ENCODE measurements at places on chromosomes 11 and 22.

GRCh38 chr11:111001081-111001430, 244.5 kb upstream of the POU2AF2 start:
- DNase-seq = no peak

- DNase-seq = no peak
Measured at GRCh38 chr11:28289444-28289843, 181.3 kb downstream of the METTL15 start.

GRCh38 chr11:85825616-85826015, 14.7 kb upstream of the SYTL2 start:
- no peak for DNase-seq

GRCh38 chr11:90171359-90171758, 36.9 kb downstream of the NAALAD2 start:
- DNase-seq = no peak

GRCh38 chr11:57474017-57474802, 13.9 kb downstream of the RTN4RL2 start:
- peak; percentile 36 for DNase-seq

DNA sequence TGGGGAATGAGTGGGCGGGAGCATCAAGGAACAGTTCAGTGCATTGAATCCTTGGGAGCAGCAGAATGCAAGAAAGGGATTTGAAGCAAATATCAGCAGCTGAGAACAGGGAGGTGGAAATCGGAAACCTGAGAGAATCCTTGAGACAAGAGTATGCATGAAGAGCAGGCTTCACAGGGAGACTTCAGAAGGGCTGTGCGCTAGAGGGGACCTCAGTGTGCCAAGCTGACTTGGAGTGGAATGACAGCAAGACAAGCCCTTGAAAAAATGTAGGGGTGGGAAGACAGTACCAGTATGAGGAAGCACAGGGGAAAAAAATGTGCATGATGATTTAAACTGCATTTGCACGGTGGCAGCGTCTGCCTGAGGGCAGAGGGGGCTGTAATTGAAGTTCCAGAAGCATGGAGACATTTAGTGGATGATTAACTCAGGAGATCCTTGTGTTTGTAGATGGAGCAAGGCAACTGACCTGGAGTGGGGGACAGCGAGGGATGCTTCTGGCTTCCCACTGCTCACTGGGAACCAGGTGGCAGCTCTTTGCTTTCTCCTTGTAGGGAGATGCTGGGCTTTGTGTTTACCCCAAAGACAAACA, 204.9 kb upstream of the PLET1 start:
- no peak for DNase-seq

GRCh38 chr11:77287136-77287535, 14.3 kb downstream of the GDPD4 start:
- no peak for DNase-seq

DNA sequence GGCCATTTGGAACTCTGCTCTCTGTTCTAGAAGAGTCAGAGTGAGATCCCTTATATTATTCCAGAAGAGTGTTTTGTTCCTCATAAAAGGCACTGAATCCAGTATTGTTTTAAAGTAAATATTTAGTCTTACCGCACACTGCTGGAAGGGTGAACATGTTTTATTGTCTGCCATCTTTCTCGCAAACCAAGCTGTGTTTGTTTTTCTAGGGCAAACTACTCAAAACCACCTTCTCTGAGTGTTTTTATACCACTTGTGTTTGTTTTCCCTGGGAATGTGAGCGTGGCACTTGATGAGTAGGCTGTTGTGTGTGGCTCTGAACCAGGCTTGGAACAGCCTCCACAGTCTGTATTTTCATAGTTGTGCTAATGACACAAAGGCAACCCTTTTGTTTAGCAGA, 89.8 kb downstream of the DBX1 start:
- DNase-seq = no peak

DNA sequence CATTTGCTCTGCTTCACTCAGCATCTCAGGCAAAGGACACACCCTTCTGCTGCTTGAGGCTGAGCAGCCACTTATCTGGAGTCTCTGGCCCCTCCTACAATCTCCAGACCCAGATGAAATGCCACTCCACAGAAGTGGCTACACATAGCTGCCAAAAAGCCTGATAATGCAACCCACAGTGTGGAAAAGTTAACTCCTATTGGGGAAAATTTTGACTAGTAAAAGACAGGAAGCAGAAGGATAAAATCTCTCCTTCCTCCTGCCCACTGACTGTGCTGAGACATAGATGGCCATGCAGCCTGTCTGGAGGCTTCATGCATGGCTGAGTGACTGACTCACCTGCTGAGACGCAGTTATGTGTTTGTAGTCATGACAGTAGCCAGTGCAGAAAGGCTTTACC, 92.3 kb upstream of the TEAD1 start:
- peak; percentile 75 for DNase-seq

DNA sequence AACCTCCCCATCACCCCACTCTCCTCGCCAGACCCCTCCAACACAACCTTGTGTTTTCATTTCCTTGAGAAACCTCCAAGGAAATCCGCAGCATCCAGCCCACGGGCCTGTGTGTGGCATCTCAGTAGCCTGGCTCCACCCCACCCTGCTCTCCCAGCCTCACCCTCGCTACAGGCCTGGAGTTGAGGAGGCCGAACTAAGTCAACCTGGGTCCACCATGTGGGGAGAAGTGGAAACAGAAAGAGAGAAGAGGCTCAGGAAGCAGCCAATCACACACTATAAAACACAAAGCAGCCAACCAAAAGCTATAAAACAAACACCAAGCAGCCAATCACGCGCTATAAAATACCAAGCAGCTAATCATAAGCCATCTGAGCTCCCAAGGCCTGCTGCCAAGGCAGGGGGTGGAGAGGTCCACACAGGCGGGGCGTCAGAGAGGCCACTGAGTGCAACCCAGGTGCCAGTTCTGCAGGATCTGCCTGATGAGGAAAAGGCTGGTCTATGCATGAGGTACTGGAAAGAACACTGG, 72.0 kb downstream of the MICAL3 start:
- DNase-seq = no peak

GRCh38 chr22:34858066-34858465, 207.9 kb upstream of the ISX start:
- DNase-seq = no peak

- DNase-seq = no peak
Measured at GRCh38 chr11:44725757-44726282, 942 bp upstream of the TSPAN18 start.

- DNase-seq = no peak
Measured at GRCh38 chr22:47788461-47788860, 1026.0 kb downstream of the TBC1D22A start.

DNA sequence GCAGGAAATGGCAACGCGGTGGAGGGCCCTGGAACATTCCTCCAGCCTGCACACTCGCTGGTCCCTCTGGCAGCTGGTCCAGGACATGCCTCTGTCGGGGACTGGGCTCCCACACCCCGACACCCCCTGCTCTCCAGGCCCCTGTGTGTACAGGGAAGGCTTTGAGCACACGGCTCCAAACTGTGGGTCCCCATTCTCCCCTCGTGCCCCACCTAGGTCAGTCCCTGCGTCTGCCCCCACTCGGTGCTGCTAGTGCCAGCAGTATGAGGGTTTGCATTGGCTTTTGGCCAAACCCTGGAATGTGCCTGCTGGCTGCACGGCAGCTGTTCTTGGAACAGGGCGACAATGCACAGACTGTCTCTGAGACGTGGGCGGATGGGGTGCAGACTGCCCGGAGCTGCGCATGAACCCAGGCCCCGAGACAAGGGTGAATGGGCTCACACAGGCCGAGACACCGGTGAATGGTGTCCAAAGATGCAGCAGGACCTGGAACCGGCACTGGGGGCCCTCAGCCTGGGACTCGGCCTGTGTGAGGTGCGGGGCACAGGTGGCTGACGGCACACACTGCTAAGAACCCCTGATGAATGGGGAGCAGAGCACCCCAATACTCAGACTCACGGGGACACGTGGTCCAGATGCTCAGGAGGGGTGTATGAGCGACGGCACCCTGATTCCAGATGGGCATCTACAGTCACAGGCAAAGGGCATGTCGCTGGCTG, 7.5 kb upstream of the SYT8 start:
- peak; percentile 86 for DNase-seq

- no peak for DNase-seq
Measured at GRCh38 chr11:45798793-45799441, 6.0 kb upstream of the SLC35C1 start.

DNA sequence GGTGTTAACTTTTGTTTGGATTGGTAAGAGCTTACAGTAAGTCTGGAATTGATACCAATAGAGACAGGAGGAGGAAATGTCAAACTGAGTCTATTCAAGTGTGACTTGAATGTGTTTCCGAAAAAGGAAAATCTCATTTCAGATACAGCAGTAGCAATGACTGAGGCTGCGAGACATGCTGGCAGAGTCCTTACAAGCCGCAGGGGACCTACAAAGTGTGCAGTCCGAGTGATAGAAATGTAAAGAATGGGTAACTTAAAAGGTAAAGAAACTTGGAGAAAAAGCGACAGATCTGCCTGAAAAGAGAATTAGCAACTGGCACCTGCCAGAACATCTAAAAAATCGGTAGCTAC, 444 bp downstream of the CWF19L2 start:
- peak; percentile 14 for DNase-seq

DNA sequence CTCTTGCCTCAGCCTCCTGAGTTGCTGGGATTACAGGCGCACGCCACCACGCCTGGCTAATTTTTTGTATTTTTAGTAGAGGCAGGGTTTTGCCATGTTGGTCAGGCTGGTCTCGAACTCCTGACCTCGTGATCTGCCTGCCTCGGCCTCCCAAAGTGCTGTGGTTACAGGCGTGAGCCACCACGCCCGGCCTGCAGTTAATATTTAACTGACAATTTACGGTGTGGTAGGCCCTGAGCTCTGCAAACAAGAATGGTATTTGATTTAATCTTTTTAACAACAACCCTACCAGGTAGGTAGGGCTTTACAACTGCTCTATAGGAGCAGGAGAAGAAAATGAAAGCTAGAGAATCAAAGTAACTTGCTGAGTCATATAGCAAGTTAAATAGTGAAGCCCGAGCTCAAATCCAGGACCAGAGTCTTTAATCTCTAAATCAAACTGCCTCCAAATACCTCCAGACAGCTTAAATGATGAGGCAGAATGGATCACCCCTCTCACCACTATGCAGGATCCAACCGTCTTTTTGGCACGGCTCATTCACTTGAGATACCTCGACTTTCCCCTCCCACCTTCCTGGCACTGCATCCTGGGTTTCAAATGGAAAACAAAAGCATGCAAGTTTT, 9.4 kb downstream of the UEVLD start:
- no peak for DNase-seq

Data from AG08395 (cell line).